Activated CD8-positive, alpha-beta T cell treated with anti-CD3 and anti-CD28 coated beads for 36 hours (primary cell): ENCODE measurements at places on chromosomes 2 and 18. TPM values are rescaled to one million over a fixed set of nuclear protein-coding genes. Genes with fewer than 3 reads are reported as not detected.
A peak's percentile ranks its signal among the peaks of the same experiment; 100 is the strongest.

DNA sequence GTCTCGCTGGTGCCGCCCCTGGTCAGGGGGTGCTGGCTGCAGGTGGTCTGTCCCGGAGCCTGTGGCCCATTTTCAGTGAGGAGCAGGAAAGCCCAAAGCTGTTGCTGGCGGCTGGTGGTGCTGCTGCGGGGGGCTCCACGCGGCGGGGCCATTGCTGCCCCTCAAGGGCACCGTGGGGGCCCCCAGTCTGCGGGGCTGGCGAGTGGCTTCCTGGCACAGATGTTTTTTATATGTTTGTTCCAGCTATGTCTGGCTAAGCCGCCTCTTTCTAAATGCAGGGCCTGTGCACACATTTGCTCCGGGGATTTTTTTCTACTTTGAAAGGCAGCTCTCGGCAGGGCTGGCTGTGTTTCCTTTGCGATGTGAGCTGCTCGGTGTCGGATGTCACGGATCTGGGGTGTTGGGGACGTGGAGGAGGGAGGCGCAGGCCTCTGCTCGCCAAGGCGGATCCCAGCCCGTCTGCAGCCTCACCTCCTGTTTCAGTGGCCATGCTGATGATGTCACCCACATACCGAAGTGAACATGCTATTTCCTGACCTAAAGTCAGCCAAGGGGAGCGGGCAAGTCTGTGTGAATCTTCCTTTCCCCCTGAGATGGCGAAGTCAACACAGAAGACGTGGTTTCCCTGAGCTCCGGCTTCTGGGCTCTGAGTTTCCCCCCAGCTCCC lies 112.0 kb upstream of the CTDP1 start:
- H3K27ac ChIP-seq: no peak overlapping the region
- peaks cover 7% of the 10 kb centered on the region for H3K4me1 ChIP-seq
- H3K4me3 ChIP-seq: no peak overlapping the region
- no peak for DNase-seq
- H3K36me3 ChIP-seq: peaks cover 3% of the 10 kb centered on the region

The KCNS3 gene
- total RNA-seq: not detected

GRCh38 chr2:25331686-25332365 lies 9.9 kb downstream of the DNMT3A start:
- peak; percentile 89 for DNase-seq
- H3K27me3 ChIP-seq: no peaks in the 10 kb centered on the region
- peaks cover 27% of the 10 kb centered on the region for H3K36me3 ChIP-seq
- H3K4me3 ChIP-seq: no peak overlapping the region

GRCh38 chr2:67841711-67842110 lies 221.1 kb downstream of the C1D start:
- H3K36me3 ChIP-seq: no peaks in the 10 kb centered on the region
- no peak overlapping the region for H3K4me3 ChIP-seq
- H3K27ac ChIP-seq: no peak overlapping the region
- no peak for DNase-seq
- no peaks in the 10 kb centered on the region for H3K4me1 ChIP-seq

The PPP4R1 gene
- 31.7 TPM for total RNA-seq

The MTIF2 gene
- 50.5 TPM for total RNA-seq

The DPP4 gene
- total RNA-seq: 25.9 TPM

GRCh38 chr2:78887446-78887845 lies 138.1 kb upstream of the REG3G start:
- DNase-seq: no peak
- no peak overlapping the region for H3K4me3 ChIP-seq
- no peaks in the 10 kb centered on the region for H3K36me3 ChIP-seq
- H3K27ac ChIP-seq: no peak overlapping the region
- no peaks in the 10 kb centered on the region for H3K27me3 ChIP-seq

DNA sequence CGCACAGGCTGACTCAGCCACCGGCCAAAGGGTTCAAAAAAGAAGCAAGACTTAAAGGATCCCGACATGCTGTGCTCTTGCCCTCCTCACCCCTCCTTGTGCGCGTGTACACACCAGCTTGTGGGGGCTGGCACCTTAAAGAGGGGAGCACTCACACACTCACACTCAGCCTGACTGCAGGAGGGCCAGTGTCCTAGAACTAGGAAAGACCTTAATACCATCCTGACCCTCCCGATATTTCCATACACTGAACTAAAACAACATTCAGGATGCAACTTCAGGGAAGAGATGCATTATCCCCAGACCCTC lies 5.6 kb downstream of the PKDCC start:
- H3K27me3 ChIP-seq: peaks cover 17% of the 10 kb centered on the region
- DNase-seq: no peak
- no peaks in the 10 kb centered on the region for H3K36me3 ChIP-seq
- peaks cover 3% of the 10 kb centered on the region for H3K4me1 ChIP-seq
- no peak overlapping the region for H3K4me3 ChIP-seq

DNA sequence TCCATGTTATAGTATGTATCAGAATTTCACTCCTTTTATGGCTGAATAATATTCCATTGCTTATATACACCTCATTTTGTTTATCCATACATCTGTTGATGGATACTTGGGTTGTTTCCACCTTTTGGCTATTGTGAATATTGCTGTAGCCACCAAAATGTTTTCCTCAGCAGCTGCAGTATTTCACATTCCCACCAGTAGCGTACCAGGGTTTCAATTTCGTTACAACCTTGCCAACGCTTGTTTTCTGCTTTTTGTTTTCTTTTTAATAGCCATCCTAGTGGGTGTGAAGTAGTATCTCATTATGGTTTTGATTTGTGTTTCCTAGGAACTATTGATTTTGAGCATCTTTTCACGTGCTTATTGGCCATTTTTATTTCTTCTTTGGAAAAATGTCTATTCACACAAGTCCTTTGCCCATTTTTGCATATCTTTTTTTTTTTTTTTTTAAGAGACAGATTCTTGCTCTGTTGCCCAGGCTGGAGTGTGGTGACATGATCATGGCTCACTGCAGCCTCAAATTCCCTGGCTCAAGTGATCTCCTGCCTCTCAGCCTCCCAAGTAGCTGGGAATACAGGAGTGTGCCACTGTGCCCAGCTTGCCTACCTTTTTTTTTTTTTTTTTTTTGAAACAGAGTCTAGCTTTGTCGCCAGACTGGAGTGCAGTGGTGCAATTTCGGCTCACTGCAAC lies 14.2 kb downstream of the UBXN2A start:
- H3K36me3 ChIP-seq: no peaks in the 10 kb centered on the region
- no peak for DNase-seq
- H3K4me1 ChIP-seq: peaks cover 5% of the 10 kb centered on the region
- no peak overlapping the region for H3K27ac ChIP-seq
- H3K4me3 ChIP-seq: no peak overlapping the region

The CYBRD1 gene
- 0.79 TPM for total RNA-seq

The TANK gene
- 49.2 TPM for total RNA-seq

- H3K36me3 ChIP-seq: no peaks in the 10 kb centered on the region
- H3K27ac ChIP-seq: no peak overlapping the region
- no peaks in the 10 kb centered on the region for H3K4me1 ChIP-seq
- no peak for DNase-seq
These were observed 16.8 kb upstream of the SRBD1 start for GRCh38 chr2:45627911-45628310.

The VPS4B gene
- total RNA-seq: 35.9 TPM

GRCh38 chr18:66582211-66582610 lies 21.7 kb downstream of the CDH19 start:
- no peak overlapping the region for H3K4me3 ChIP-seq
- no peak overlapping the region for H3K27ac ChIP-seq
- no peaks in the 10 kb centered on the region for H3K36me3 ChIP-seq
- H3K4me1 ChIP-seq: no peaks in the 10 kb centered on the region

- H3K27ac ChIP-seq: no peak overlapping the region
- no peak overlapping the region for H3K4me3 ChIP-seq
- H3K27me3 ChIP-seq: peaks cover 5% of the 10 kb centered on the region
- H3K36me3 ChIP-seq: no peaks in the 10 kb centered on the region
These were observed 158.9 kb upstream of the FN1 start for GRCh38 chr2:215594766-215595165.

DNA sequence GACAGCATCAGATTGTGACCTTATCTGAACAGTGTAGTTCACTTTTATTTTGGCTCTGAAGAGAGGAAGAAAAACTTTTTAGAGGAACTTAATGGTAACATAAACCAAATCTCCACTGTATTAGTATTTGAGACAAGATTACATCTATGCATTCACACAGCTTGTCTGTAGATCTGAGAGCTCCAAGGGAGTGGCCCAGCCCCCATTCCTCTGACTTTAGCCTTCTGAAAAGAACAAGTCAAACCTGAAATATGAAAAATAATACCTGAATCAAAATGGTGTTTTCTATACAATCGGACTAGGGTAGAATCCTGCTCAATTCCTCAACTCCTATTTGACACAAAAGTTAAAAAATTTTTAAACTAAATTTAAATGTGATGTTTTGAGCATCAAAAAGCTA lies 23.1 kb downstream of the STARD7 start:
- H3K27ac ChIP-seq: no peak overlapping the region
- peaks cover 30% of the 10 kb centered on the region for H3K36me3 ChIP-seq
- no peaks in the 10 kb centered on the region for H3K27me3 ChIP-seq

DNA sequence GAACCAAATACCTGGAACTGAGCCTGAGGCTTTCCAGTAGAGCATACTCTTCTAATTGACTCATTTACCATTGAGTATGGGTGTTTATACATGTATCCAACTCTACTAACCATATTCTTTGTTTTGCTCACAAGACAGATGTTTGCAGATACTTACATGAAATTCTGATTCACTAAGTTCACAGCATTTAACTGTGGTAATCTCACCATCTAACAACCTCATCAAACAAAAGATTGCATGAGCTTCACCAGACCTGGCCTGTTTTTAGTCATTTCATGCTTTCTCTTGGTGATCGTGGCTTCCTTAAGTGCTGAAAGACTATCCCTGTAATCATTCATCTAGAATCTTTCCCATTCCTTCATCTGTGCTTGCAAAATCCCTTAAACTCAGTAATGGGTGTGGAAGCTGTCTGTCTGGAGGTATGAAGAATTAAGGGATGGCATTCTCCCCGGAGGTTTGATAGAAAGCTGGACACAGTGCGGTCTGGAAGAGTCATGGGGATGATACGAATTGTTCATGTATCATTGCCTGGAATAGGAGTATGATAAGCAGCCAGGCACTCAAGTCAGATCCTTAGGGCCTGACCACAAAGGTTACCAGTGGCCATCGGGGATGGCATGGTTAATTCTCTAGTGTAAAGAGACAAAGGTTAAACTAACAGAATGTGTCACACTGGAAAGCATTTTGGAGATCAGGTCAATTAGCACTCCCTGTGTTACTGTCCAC lies 42.0 kb upstream of the IL1R1 start:
- peak overlapping the region; percentile 47 for H3K27ac ChIP-seq
- H3K36me3 ChIP-seq: no peaks in the 10 kb centered on the region
- H3K4me3 ChIP-seq: no peak overlapping the region
- DNase-seq: peak; percentile 46
- peaks cover 21% of the 10 kb centered on the region for H3K4me1 ChIP-seq
- H3K27me3 ChIP-seq: peaks cover 7% of the 10 kb centered on the region
